Central memory CD4-positive, alpha-beta T cell (primary cell): ENCODE measurements at places on chromosomes 5 and 9.

GRCh38 chr5:105828821-105829220 is 1841.9 kb downstream of the EFNA5 start:
- DNase-seq: no peak

- DNase-seq: no peak
Observed at GRCh38 chr5:96807075-96807654, 580 bp downstream of the ERAP1 start.

DNA sequence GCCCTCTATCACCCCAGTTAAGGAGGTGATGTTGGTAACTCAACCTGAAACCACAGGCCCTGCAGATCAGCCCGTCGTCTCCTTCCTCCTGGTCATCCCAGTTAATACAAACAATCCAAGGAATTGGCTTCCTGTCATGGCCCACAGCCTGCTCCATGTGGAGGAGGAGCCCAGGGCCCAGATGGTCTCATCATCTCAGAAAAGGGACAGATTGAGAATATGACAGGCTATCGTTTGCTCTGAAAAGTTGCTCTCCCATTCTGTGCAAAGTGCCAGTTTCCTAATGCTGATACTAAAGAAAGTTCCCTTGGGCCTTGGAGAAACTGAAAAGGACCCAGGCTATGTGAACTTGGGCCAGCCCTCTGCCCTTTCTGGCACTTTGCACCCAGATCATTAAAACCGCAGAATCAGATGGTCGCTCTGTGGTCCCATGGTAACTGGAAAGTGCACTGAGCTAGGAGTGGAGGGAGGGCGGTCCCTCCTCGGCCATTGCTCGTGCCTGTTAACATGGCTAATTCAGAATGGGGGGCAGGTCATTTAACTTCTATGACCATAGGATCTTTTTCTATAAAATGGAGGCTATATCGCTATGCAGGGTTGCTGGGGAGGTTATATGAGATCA is 675 bp upstream of the SPAAR start:
- no peak for DNase-seq

GRCh38 chr5:6902597-6902996 is 189.4 kb downstream of the TENT4A start:
- DNase-seq: no peak
